H7 (cell line): ENCODE measurements at places on chromosomes 12 and 14. TPM values are rescaled to one million over a fixed set of nuclear protein-coding genes. Genes with fewer than 3 reads are reported as not detected.

CD4 gene
- 0.66 and 0.81 TPM in 2 replicates for total RNA-seq

CPNE6 gene
- 0.04 TPM in 1 of 2 replicates, not detected in the other for total RNA-seq

DNA sequence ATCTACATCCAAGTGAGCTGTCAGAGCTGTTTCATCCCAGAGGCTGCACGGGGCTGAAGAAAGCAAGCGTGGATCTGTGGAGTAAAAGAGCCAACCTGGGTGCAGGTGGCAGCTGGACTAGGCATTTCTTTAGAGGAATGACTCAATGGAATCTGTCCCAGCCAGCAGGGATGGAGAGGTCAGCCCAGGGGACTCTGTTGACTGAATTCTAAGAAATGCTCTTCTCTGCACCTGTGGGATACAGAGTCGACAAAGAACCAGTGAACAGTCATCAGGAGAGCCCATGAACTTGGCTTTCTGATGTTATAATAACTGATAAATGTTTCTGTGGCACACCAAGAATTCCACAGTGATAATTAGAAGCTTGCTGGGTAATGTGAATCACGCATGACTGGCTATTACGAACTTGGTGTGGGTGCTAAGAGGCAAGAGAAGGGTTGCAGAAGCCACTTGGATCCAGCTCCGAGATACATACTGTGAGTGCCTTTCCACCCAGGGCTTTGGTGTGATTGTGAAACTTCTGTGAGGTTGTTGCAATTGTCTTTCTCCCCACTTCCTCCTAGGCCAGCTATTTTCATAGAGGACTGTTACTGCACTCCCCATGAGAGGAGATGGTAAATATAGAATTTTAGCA lies 16.2 kb downstream of the PYGL start:
- DNase-seq, result no peak

GRCh38 chr12:80837342-80837978 lies 100.3 kb downstream of the LIN7A start:
- DNase-seq, result peak; percentile 31

TRIP11 gene
- 12.1 and 23.3 TPM in 2 replicates for total RNA-seq
